Stimulated activated CD8-positive, alpha-beta memory T cell treated with anti-CD3 and anti-CD28 coated beads, Interleukin-2, amount 100 ng/mL, for 1 hour (primary cell): ENCODE measurements at places on chromosomes 4 and X.
A peak's percentile ranks its signal among the peaks of the same experiment; 100 is the strongest.

- DNase-seq: no peak
Measured at GRCh38 chr4:84722720-84723119, 139.8 kb downstream of the CDS1 start.

DNA sequence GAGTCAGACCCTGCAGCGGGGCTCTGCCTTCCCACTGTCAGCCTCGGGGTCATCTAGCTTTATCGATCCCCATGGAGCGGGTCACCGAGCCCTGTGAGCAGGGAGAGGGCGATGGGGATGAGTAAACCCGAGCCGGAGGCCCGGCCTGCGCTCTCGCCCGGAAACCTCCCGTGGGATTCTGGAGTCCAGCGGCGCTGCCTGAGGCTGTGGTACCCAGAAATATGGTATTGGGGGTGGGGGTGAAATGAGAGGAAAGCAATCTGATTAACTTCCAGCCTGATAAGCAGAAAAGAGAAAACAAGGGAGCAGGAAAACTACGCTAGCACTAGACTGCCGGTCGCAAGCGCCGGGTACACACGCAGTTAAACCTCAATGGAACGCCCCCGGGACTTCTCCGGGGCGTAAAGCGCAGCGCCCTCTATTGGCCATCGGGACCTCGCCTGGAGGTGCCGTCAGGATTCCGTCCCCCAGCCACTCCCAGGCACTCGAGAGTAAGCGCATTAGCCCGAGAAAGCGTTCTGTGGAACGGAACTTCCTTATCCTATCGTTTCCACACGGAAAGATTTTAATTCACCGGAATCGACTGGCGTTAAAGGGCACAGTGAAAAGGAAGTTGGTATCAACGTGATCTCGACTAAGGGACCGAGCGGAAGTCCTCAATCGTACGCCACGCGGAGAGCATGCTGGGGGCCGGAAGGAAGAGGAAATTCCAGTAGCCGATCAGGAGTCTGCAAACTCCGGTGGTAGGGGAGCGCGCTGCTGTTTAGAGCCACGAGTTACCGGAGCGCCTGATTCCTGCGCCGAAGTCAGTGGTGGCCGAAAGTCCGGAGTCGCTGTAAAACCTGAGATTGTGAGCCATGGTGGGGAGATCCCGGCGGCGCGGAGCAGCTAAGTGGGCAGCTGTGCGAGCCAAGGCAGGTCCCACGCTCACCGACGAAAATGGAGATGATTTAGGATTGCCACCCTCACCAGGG lies at the start of gene UTP3:
Gene UTP3 (plus strand): TSS at position 712 of the 974 bp plus-strand sequence. CDS start 146 bp downstream, at position 858.
- DNase-seq: peak; percentile 88

DNA sequence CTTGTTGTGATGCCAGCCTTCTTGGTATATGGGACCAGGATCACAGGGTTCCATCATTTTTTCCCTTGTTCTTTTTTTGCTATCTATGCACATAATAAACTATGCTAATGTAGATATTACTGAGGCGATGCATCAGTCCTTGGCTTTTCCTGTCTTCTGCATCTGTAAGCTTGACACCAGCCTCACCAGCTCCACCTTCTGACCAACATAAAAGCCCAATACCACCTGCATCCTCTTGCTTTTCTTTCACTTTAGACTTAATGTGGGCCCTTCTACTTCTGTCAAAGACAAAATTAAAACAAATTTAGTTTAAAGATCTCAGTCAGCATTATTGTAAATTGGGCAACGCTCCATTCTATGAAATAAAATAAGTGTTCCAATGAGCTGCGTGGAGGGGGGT lies 1718.8 kb upstream of the PCDH10 start:
- DNase-seq: no peak

DNA sequence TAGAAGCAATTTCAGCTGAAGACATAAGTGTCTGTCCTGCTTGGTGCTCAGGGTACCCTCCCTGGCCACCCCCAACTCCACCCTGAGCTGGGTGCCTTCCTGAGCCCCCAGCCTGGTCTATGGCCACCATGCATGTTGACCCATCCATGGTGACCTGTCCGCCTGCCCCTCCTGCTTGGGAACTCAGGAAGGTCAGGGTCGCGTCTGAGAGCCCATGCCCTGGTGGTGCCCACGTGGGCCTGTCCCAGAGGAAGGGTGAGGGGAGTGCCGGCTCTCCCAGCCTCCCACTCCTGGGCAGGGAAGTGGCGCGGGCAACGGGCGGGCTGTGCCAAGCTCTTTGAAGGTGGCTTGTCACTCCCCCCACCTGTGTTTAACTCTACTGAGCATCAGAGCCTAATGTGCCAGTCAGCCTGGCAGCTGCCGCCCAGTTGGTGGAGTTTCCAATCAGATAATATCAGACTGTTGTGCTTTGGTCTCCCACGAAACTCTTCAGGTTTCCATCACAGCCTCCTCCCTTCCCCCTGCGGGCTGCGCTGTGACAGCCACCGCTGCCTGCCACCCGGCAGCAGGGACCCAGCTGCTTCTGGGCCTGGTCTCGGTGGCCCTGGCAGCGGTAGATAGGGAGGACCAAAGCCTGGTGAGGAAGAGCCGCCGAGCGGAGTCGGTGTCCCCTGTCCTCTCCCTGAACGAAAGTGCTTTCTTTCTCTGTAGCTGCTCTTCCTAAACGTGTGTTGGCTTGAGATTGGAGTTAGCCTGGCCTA lies 4.8 kb downstream of the SH3BP2 start:
- no peak for DNase-seq

- no peak for DNase-seq
Measured at GRCh38 chr4:72977936-72978485, 91.5 kb downstream of the COX18 start.

- no peak for DNase-seq
Measured at GRCh38 chr4:185053746-185054145, 35.5 kb downstream of the HELT start.

DNA sequence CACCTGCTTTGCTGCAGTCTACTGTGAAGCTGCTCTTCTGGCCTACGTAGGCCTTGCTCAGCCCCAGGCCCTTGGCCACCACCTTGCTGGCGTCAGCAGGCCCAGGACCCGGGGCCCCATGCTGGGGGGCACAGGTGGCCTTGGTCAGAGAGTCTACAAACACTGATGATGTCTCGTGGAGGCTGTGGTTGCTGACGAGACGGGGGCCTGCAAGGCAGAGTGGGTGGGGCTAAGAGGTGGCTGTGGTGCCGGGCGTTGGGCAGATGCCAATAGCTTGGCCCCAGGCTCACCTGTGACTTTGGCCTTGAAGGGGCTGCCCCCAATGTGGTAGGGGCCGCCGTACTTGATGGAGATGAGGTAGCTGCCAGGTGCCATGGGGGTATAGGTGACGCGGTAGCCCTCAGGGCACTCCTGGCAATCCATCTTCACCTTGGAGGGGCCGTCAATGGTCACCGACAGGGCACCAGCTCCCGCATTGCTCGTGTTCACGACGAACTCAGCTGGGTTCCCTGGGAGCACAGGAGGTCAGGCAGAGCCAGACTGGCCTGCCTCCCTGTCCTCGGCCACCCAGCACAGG lies 25.0 kb downstream of the FLNA start:
- DNase-seq: no peak

- peak; percentile 58 for DNase-seq
Measured at GRCh38 chr4:3044870-3045819, 29.2 kb downstream of the HTT-AS start.

DNA sequence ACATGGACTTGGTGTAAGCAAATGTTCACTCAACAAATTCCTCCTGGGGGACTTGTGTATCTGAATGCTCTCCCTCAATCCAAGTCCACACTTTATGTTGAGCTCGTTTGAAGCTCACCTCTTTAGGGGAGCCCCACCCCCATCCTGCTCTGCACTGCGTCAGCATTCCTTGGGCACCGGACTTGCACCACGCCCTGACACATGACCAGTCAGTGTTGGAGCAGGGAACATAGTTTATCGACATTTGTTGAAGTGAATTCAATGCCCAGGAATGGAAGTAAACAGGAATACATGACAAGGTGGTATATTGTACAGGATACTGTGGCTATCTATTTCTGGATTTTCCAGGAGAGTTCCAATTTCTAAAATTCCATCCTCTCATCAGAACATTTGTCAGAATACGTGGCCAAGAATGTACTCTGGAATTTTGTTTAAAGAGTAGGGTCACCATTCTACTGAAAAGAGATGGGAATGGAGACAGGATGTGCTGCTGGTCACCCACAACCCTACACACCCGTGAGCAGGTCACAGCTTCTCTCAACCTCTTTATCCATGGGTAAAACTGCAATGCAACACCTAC lies 60.0 kb upstream of the LNX1 start:
- DNase-seq: no peak

GRCh38 chrX:101395789-101396188 lies 5.0 kb downstream of the RPL36A start:
- DNase-seq: no peak

DNA sequence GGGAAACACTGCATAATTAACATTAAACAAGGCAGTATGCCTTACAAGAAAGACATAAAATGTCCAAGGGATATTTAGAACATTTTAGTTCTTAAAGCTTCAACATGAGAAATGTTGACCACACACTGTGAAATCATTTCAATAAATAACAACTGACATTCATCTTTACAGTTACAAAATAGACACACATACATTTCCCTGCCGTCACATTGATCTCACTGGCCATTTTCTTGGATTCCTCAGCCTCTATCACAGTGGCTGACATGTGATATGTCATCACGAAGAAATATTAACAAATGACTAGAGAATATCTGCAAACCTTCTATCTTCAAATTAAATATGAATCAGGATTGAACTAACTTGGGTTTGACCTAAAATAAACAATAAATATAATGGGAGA lies 1.9 kb downstream of the CXCL2 start:
- DNase-seq: no peak

DNA sequence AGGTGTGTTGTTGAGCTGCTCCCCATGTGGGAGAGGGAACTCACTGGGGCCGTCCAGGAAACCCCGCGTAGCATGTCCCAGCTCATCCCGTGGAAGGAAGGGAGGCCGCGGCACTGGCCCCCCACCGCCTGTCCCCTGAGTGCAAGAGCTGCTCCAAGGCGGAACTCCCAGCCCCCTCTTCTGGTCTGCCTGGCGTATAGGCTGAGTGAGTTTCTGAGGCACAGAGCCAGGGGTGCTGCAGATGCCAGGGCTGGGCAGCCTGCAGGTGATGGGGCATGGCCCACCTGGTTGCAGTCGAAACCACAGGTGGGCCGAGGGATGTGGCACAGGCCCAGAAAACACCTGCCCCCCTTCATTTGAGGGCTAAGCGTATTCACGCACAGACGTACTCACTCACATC lies 49.6 kb downstream of the ABLIM2 start:
- DNase-seq: no peak

DNA sequence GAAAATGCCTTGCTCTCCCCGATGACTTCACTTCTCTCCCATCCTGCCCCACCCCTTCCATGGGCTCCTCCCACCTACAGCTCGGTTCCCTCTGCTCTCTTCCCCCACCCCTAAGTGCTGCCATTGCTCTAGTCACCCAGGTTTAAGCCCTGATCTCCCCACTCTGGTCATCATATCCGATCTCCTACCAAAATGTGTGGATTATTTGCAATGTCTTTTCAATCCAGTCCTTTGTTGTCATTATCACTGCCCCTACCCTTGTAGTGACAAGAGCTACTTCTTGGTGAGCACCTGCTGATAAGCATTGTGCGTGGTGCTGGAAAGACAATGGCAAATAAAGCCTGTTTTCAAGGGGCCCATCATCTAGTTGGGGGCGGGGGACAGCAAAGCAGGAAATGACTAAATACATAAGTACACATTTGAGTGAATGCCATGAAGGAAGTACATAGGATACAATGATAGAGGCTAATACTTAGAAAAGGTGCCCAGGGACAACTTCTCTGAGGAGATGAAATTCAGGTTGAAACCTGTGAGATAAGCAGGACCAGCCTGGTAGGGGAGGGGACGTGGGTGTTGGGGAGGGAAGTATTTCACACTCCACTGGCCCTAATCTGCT lies 63.8 kb downstream of the DLG3 start:
- DNase-seq: no peak

GRCh38 chr4:64266263-64266662 lies 143.0 kb downstream of the TECRL start:
- no peak for DNase-seq

DNA sequence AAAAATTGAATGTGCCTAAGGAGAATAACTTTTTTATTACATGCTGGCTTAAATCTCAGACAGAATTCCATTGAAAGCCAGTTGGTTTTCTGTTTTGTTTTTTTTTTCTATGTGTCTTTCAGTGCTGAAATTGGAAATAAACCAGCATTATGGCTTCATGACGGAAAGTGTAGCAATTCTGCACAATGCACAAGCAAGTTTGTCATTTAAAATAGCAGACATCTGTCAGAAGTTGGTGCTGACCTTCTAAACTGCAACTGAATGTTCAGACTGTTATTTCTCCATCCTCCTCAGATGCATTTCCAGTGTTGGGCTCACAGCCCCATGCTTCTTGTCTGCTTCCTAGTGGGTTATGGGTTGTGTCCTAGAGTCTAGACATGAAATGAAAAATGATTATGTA lies 107.2 kb upstream of the LIMCH1 start:
- no peak for DNase-seq

DNA sequence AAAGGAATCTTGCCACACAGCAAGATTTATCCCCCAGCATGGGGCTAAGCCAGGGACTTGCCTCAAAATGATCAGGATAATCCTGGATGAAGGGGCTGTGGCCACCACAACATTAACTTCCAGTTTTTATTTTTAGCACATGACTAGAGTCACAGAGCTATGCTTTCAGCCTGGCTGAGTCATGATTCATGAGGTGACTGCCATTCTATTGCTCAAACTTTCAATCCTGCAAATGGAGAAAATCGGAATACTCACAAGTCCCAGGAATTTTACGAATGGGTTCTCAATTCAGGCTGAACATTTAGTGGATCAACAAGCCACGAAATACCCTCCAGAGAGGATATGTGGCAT lies 70.7 kb upstream of the HPGD start:
- DNase-seq: no peak

DNA sequence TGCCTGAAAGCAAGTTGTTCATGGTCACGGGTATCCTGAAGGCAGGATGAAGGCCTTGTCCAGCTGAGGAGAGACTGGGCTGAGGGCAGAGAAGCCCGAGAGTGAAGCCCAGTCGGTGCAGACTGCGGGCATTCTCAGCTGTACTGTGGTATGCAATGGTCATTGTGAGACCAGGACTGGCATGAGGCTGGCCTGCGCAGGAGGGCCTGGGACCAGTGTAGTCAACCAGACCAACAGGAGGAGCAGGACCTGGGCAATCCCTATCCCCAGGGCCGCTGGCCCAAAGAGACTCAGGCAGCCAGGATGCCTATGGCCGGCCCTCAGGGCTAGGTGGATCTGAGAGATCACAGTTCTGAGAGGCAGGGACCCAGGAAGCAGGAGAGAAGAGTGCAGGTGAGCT lies 81.6 kb downstream of the NYX start:
- DNase-seq: no peak

- no peak for DNase-seq
Measured at GRCh38 chr4:178599521-178599920, 1157.3 kb upstream of the AGA start.

DNA sequence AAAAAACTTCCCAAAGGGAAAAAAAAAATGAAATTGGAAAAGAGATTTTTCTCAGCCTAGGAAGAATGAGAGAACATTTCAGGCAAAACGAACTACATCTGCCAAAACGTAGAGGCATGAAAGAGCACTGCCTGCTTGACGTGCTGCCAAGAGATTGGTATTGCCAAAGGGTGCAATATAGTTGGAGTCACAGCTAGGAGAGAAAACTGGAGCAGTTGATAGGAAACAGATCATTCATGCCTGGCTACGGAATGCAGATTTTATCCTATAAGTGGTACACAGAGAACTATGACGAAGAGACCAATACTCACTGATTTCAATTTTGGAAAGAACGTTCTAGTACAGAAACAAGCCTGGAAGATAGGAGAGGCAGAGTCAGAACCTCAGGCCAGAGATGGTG lies 68.4 kb upstream of the IQCM start:
- DNase-seq: no peak
